T-cell (primary cell): ENCODE measurements at places on chromosomes 16 and 17.
A peak's percentile ranks its signal among the peaks of the same experiment; 100 is the strongest.

DNA sequence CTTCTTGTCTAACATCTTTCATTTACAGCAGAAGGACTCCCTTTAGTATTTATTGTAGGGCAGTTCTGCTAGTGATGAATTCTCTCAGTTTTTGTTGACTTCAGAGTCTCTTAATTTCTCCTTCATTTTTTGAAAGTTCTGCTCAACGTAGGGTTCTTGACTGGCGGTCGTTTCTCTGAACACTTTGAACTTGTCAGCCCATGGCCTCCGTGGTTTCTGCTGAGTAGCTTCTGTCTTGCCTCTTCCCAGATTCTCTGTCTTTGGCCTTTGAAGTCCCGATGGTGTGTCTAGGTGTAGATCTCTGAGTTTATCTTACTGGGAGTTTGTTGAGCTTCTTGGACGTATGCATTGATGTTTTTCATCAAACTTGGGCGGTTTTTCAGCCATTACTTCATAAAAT is 13.4 kb downstream of the GAA start:
- no peak for DNase-seq

DNA sequence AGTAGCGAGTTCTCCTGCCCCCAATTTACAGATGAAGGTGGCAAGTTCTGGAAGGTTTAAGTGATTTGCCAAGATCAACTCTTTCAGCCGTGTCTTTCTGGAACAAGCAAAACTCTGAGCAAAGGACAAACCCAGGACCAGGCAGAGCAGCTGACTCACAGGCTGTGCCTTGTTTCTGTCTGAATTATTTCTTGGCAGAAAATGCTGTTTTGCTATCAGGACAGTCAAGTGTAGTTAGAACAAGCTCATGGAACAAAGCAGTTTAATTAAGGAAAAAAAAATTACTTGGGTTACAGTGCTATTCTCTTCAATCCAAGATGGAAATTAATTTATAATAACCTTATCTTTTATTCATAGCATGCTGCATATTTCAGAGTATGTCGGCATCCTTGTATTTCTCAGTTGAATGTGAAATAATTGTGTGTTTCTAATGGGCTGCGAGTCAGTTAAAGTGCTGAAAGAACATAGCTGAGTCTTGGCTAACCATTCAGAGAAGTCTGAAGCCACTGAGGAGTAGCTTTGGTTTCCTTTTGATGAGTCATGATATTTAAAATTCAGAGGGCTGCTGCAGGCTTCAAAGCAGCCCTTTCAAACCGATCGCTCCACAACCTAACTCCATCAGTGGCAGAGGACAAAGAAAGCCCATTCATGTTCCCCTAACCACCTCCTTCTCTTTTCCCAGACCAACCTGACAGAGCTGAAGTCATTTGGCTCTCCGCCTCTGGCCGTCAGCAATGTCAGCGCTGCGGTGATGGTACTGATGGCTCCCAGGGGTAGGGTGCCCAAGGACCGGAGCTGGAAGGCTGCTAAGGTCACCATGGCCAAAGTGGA is 143.7 kb downstream of the ZNF18 start:
- DNase-seq = no peak

GRCh38 chr16:88451586-88452481 is 1.2 kb upstream of the ZFPM1 start:
- peak; percentile 36 for DNase-seq

- no peak for DNase-seq
These were observed 8.4 kb upstream of the TMEM235 start for GRCh38 chr17:78223061-78223460.

GRCh38 chr16:86354641-86355513 is 155.4 kb upstream of the FOXF1 start:
- DNase-seq = no peak

DNA sequence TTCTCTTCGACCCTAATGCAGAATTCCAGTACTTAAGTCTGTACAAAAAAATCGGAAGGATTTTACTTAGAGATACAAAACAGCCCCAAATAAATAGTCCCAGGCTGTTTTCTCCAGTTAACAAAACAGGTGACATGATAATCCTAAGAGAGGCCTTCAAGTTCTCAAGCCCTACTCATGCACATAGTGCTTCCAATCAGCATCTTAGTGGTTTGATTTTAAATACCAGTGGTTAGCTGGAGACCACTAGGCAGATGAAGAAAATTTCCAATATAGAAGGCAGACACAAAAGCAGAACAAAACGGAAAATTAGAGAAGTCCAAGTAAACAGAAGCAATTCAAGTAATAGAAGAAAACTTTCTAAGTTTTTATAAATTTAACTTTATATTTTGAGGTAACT is 5.2 kb upstream of the OR4D2 start:
- no peak for DNase-seq

GRCh38 chr17:4476017-4476416 is 22.7 kb upstream of the SPNS2 start:
- DNase-seq = no peak

DNA sequence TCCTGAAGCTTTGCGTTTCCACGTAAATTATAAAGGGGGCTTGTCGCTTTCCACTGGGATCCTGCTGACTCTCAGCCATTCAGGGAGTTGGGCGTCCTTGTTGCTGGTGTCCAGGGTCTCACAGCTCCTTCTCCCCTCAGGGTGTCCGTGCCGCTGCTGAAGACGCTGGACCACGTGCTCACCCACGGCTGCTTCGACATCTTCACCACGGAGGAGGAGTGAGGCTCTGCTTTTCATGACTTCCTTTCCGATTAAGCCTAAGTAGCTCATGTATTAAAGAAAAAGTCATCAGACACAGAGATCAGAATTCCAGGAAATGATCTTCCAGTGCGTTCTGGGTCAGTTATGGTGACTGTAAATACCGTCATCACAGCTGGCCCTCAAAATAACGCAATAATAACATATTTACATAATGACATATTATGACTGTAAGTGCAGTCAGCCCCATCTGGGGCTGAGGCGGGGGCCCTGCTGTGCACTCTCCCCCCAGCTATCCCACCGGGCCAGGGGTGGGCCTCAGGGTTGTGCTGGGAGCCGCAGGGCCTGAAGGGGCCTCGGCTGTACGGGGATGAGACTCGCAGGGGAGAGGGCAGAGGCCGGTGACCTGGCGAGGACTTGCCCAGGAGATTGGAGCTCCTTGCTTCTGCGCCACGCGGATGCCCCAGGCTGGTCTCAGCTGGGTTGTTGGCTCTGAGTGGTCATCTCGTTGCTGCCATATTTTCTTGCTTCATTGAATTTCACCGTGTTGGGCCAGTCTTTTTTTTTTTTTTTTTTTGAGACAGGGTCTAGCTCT is 92.9 kb upstream of the ZNF750 start:
- DNase-seq = no peak

DNA sequence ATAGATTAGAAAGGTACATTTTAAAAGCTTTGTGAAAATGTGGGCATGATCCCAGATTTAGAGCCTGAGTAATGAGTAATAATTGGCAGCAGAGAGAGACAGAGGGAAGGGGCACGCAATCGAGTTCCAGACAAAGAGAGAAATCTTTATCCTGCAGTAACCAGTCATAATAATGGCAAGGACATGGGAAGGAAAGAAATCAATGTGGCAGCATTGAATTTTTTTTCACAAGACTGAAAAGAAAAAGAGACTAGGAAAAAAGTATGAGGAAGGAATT is 790.8 kb upstream of the SOX9 start:
- DNase-seq = no peak

GRCh38 chr17:77354670-77355455 is 214.1 kb downstream of the SEC14L1 start:
- DNase-seq = no peak

- DNase-seq = no peak
These were observed 10.5 kb upstream of the MPO start for GRCh38 chr17:58291246-58291645.

DNA sequence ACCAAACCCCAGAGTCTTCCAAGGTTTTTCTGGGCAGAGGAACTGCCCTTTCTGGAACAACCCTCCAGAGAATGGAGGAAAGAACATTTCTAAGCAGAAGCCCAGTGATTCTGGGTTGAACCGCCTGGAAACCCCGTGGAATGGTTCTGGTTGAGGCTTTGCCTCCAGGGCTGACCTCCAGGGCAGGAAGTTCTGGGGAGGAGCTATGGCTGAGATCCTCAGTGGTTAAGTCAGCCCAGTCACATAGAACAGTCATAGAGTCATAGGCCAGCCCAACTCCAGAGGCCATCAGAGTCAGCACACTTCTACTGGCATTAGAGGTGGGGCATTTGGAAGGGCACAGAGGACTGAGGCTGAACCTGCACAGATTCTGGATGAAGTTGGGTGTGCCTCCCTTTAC is 65.9 kb downstream of the SPACA3 start:
- DNase-seq = no peak

DNA sequence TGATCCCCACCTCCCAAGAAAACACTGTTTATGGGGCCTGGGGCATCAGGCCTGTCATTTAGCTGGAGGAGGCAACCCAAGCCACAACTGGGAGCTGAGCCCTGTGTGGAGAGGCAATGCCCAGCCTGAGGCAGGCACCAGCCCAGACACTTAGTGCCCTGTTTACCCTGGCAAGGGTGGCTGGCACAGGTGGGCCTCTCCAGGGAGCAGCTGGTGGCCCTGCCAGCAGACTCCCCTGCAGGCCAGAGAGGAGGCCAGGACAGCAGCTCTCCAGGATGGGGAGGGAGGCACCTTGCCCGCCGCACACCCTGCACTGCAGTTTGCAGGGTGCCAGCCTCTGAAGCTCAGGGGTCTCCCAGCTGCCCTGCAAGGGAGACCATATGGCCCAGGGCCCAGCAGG is 9.1 kb upstream of the TMEM92 start:
- no peak for DNase-seq
